ENCODE measurements at places on chromosomes 5 and 9.
A peak's percentile ranks its signal among the peaks of the same experiment; 100 is the strongest.

DNA sequence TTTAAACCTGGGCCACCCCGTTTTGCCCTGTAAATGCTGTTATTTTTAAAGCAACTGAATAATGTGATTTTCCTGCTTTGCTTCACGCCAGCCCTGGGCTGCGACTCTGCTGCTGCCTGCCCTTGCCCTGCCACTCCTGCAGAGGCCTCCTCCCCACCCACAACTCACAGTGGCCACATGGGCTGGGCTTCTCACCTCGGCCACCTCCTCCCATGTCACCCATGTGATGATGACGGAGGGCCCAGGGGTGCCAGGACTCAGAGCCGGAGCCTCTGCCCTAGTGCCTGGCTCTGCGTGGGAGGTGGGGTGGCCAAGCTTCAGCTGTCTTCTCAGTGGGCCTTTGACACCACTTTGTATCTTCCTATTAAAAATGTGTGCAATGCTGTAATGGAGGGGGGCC is 48.1 kb upstream of the NKD2 start:
- no peak for DNase-seq

DNA sequence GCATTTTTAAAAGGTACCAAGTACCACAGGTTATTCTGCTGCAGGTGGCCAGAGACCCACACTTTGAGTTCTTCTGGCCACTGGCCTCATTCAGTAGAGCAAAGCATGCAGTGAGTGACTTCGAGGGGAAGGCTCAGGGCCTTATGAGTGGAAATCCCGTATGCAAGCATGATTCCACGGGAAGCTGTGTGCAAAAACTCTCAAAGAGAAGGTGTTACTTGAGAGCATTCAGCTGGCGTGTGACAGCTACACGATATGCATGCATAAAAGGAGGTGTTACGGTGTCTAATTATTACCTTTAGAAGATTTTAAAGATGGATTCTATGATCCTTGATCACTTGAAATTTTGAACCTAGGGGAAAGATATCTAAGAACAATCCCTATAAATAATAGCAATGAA is 160.3 kb downstream of the ENC1 start:
- no peak for DNase-seq

DNA sequence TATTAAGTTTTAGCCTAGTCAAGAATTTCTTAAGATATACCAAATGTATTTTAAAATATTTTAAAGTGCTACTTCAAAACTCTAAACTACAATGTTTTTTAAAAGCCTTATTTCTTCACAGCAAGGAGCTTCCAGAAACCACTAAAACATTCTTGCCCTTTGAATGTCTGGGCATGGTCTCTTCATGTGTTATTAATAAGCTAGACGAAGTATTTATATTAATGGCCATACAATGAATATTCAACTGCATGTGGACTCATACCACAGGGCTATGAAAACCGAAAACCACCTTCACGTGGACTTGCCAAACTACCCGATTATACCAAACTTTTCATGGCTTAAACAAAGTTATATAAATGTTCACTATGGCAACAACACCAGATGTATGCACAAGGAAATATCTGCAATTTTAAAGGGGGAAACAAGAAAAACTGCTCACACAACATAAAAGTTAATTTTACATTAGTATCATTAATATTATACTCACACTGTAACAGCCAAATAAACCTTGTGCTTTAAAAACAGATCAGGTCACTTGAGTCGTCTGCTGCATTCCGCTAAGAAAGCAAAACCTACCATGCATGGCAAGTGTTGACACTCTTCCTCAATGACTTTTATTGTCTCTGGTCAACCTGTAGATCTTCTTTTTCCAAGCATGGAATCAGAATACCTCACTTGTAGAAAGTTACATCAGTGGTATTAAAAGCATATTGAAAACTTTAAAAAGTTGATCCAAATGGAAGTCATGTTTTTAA is 246.3 kb downstream of the BNC2 start:
- DNase-seq, result no peak

DNA sequence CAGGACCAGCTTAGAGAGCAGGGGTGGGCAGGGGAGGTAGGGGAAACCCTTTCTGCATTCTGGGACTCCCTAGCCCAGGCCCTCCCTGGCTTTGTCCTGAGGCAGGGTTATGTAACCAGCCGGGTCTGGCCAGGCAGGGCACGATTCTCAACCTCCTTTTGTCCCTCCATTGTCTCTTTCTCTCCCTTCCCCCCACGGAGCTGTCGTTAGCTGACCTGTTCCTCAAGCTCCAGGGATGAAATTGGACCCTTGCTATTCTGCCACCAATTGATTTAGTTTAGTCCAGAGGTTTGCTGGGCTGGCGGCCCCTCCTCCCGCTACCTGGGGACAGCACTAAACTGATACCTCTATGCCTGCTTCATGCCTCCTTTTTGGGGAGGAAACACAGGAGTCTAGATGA is 9.4 kb upstream of the NDST1 start:
- no peak for DNase-seq

DNA sequence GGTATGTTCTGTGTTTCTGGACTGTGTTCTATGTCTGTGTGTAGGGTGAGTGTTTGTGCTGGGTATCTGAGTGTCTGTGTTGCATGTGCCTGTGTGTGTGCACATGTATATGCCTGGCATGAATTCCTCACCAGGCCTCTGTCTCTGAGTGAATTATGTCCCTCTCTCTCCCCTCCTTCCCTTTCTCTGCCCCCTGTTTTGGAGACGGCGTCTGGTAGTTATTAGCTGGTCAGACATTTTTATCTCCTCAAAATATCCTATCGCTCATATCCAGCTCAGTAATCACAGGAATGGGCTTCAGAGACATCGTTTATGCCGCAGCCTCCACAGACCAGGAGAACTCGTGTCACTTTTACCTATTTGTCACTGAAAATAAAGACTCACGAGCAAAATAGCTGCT is 483.2 kb upstream of the BRINP1 start:
- no peak for DNase-seq

DNA sequence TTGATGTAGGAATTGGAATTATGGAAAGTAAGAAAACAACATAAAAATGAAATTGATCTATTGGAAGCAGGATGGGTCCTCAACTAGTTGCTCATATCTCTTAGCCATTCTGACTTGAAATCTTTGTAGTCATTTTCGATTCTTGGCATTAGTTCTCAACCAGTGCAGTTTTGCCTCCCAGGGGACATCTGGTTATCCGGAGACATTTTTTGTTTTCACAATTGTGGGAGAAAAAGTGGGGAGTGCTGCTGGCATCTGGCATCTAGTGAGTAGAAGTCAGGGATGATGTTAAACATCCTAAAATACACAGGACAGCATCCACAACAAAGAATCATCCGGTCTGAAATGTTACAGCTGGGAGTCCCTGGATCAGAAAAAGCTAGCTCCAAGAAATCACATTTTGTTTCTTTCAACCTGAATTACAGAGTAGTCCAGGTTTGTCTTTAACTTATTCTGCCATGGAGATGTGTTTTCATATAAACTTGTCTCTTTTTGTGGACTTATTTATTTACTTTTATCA is 74.9 kb downstream of the FBXL7 start:
- no peak for DNase-seq

- DNase-seq, result no peak
Observed at GRCh38 chr5:149831492-149831891, 101.4 kb downstream of the PPARGC1B start.

GRCh38 chr5:112492291-112492690 is 73.2 kb upstream of the EPB41L4A start:
- DNase-seq, result peak; percentile 57

DNA sequence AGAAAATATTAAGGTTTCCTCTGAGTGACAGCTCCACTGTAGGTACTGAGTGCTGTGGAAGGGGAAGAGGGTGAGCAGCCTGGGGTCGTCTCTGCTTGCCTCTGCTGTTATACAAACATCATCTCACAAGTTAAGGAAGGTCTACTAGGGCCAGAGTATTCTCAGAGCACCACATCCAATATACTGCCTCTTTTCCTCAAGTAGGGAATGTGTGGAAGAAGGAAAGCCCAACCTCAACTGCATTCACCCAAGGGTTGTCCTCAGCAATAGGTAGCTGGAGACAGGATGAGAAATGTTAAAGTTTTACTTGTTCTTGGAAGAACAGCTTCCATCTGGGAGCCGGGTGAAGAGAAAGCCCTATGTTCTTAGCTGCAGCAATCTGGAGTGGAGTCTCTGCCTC is 1062.3 kb upstream of the CDH10 start:
- no peak for DNase-seq

- DNase-seq, result no peak
Observed at GRCh38 chr9:12699529-12699928, 6.3 kb downstream of the TYRP1 start.

GRCh38 chr9:38039090-38039906 is 29.7 kb downstream of the SHB start:
- no peak for DNase-seq

DNA sequence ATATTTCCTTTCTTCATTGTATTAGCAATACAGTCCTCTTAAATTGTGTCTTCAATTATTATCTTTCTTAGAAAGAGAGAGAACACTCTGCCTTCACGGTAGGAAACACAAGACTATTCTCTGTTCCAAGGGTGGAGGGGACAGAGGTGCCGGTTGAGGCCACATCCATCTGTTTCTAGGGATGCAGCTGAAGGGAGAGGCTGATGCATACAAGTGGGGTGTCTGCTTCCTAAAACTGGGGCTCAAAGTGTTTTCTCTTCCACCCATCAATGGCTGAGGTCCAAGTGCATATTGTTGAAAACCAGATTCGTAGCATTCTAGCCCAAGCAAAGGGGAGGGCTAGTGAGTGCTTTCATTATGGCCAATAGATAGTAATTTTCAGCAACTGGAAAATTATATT is 9.5 kb downstream of the IRX2 start:
- no peak for DNase-seq

GRCh38 chr5:76545184-76545583 is 78.0 kb downstream of the F2RL2 start:
- DNase-seq, result no peak

- no peak for DNase-seq
Observed at GRCh38 chr5:91022518-91022917, 360.6 kb downstream of the ARRDC3 start.

DNA sequence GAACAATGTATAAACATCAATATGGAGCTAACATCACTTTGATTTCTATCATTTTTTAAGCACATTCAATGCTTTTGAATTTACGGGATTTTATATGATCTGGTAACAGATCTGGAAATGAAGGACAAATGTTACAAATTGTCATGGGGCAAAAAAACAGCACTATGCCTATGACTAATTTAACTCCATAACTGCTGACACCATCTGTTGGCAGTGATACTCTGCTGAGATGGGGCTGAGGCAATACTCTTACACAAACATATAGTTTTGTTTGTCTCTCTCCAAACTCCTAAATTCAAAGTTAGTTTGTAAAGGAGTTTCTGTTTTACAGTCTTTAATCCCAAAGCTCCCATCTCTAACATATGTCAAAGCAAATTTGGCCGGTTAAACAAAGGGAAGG is 132.5 kb upstream of the FER start:
- DNase-seq, result no peak

DNA sequence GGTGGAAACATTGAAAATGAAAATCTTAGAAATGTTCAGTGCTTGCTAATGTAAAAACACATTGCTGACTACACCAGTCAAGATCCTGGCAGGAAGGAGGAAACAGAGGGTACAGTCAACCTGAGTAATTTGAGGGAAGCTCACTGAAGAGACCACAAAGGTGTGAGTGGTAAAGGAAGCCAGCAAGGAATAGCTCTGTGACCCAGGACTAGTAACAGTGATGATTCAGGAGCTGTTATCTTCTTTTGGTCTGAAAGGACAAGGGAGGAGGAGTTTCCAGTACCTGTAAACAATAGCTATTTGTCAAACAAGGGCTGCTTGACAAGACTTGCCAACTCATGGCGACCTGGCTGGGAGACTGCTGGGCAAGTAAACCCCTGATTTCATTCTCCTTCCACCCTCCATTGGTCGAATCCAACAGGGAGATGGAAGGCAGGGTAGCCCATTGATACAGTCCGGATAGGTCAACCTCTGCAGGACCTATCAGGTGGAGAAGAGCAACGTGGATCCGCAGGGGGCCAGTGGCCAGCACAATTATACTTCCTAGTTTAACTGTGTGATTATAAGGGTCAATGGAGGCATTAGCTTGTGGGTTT is 68.1 kb downstream of the MAMDC2 start:
- no peak for DNase-seq

GRCh38 chr9:101458963-101459631 is 23.5 kb upstream of the ALDOB start:
- DNase-seq, result peak; percentile 65

DNA sequence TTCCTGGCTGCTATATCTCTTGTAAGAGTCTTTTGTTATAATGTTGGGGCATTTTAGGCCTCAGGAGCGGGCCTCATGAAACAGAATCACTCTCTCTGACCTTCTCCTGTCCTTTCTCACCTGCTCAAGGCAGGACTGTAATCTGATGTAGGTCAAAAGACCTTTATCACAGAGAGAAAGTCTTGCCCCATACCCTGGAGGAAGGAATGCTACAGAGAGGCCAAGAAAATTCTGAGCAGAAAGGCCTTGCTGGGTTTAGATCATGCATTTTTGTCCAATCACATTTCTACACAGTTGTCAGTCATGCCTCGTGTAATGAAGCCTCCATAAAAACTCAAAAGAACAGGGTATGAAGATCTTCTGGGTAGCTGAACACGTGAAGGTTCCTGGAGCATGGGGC is 45.2 kb upstream of the TBC1D2 start:
- no peak for DNase-seq

DNA sequence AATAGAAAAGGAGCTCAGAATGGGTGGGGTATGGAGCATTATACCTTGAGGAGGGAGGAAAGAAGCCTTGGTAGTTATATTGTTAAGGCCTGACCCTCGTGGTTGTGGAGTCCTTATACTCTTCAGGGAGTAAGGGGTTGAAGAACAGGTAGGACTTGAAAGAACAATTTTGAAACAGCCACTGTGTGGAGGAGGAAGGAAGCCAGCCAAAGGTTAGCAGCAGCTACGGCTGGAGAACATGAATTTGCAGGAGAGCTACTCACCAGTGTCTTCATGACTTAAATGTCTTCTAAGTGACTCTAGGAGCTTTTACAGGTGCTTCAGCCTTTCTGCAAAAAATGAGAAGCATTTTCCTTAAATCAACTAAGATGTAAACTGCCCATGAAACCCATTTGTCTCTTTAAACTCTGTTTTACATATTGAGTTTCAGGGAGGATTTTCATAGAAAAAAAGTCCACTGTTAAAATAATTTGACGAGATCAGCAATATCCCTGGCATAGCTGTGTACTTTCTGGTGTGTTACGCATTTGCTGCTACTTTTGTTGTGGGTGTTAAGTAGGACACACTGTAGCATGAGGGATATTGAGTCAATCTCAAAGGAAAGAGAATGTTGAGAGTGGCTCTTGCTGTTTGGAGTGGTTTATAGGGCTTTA is 110.6 kb upstream of the ELL2 start:
- DNase-seq, result no peak
